ENCODE measurements at places on chromosomes 5 and 9.

DNA sequence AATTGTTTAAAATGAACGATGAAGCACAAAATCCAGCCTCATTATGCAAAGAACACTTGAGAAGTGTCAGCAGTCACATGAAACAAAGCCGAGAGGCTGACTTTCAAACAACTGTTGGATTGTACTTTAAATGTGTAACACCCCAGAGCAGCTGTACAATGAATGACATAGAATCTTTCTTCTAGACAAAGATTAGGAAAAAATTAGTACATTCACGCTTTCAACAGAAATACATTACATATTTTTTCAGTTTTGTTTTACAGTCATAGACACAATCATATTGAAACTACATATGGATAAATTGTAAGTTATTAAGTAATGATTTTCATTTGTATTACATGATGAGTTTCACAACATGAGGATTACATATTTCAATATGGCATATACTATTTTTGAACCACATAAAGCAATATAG, 10.6 kb upstream of the AGXT2 start:
- no peak for DNase-seq

DNA sequence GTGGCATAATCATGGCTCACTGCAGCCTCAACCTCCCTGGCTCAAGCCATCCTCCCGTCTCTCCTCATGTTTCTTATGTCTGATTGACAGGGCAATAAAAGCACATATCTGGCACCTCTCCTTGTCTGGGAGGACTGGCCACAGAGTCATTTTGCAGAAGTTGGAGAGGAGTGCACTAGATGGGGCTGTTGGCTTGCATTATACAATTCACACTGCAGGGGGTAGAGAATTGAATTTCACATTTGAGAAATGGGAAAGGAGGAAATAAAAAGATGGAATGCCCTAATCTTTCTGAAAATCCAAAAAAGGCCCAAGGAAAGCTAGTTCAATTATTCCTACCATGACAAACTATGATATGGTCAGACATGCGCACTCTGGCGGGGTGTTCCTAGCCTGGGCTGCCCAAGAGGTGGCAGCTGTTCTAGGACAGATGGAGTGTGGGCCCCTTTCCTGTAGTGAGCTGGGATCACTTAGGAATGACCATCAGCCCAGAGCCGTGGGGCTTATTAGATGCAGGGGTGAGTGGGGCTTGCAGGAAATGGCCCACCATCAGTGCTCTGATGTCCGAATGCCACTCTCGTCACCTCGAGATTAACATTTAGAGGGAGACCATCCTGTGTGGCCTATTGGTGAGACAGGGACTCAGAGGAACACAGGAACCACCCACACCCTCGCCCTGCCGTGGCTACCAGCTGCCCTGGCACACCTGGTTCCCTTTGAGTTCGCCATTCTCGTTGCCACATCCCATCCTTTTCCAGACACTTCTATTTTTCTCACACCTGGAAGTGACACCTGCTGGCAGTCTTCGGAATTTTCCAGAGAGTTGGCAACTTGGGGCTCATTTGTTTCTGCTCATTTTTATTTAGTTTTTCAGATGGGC, 21.8 kb upstream of the ANKRD18A start:
- DNase-seq, result peak; percentile 17

GRCh38 chr9:133570691-133571080, 36.2 kb downstream of the ADAMTSL2 start:
- DNase-seq, result no peak

DNA sequence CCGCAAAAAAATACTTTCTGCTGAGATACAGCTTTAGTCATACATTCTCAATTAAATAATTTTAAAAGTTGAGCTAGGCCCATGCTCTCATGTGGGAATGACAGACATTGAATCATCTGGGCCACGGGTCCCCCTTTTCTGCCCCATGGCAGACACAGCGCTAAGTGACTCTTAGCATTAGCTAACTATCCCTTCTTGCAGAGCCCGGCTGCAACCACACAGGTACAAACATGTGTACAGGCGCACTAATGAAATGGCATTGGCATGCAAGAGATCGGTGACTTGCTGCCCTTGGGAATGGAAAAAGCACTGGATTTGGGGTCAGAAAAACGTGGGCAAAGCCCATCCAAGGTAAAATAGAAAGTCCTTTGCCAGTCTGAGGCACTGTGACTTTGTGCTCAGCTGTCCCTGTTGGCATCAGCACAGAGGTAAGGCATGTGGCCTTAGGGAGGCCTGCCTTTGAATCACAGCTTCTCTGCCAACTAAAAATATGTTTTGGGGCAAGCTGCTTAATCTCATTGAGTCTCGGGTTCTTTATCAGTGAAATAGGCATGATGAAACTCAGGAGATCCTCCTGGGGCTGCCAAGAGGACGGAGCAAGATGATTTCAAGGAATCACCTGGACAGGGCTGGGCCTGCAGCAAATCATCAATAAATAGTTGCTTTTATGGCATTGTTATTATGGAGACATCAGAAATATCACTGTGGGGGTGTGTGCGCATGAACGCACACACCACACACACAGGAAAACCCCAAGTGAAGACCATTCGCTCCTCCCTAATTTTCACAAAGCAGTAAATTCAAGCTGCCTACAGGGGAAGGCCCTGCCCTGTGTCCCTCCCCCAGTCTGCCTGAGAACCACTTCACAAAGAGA, 54.2 kb downstream of the WHRN start:
- DNase-seq, result no peak

DNA sequence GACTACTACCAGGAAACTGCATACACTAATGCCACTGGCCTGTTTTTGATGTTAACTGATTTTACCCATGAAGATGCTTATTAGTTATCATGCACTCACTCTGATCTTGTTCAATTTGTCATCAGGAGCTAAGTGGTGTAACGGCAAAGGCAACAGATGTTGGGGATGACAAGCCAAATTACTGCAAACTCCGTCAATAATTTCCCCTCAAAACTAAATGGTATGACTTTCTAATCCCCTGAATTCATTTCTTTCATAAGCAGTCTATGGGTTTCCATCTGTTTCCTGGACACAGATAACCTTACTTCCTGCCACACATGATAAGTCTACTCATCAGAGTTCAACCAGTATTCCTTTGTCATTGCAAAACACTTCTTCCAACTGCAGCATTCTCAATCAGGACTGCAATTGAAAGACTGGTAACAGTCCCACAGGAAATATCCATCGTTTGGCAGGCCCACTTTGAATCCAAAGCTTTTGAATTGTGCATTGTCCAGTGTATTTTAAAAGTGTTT, 96.2 kb upstream of the SMC2 start:
- no peak for DNase-seq

GRCh38 chr5:157900644-157901043, 41.7 kb upstream of the CLINT1 start:
- DNase-seq, result no peak

DNA sequence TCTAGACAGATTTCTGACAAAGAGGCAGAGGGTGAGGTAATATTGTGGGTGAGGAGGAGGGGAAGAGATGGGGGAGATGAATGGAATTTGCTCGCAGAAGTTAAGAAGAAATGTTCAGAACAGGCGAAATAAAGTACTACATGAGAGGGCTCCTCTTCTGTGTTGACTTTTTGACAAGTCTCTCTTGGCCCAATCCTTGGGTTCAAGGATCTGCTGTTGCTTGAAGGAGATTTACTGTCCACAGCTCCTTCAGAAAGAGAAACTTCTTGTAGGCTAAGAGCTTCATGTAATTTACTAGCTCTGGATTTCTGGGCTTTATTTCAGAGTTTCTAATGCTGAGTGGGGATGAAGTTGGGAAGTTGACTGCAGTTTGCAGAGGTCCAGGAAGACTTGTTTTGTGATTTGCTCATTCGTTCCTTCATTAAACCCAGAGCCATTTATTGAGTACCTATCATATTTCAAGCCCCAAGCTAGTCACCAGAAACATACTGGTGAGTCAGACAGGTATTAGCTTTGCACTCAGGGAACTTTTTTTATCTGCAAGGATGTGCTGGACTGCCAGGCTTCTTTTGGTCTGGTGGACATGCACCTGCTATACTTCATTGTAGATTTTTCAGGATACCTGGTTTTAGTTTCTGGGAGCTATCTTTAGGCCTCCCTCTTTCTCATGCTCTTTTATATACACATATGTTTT, 402.9 kb upstream of the CLINT1 start:
- no peak for DNase-seq

DNA sequence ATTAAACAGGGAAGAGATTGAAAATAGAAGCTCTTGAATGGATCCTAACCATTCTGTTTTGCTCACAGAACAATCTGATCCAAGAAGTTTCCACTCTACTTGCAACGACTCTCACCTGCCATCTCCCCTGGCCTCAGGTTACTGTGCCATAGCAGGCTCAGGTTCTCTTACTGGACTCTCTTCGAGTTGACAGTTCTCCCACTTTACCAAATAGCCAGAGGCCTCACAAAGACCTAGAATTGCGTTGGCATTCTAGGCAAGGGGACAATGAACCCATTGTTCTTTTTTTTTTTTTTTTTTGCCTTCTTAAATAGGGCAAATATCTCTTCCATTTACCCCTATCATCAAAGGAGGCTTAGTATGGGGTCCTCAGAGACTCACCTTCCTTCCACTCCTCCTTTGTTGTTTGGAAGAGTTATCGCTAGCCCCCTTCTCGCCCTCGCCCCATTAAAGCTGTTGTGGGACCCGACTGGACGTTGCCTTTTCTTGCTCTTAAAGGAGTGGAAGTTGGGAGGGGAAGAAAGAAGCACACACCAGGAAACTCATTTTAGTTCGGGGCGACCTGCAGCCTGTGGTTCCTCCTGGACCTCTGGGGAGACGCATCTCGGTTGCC, 688 bp upstream of the PLPPR1 start:
- DNase-seq, result peak; percentile 67

- DNase-seq, result no peak
Observed at GRCh38 chr5:71873191-71873591, 154.1 kb downstream of the CARTPT start.

DNA sequence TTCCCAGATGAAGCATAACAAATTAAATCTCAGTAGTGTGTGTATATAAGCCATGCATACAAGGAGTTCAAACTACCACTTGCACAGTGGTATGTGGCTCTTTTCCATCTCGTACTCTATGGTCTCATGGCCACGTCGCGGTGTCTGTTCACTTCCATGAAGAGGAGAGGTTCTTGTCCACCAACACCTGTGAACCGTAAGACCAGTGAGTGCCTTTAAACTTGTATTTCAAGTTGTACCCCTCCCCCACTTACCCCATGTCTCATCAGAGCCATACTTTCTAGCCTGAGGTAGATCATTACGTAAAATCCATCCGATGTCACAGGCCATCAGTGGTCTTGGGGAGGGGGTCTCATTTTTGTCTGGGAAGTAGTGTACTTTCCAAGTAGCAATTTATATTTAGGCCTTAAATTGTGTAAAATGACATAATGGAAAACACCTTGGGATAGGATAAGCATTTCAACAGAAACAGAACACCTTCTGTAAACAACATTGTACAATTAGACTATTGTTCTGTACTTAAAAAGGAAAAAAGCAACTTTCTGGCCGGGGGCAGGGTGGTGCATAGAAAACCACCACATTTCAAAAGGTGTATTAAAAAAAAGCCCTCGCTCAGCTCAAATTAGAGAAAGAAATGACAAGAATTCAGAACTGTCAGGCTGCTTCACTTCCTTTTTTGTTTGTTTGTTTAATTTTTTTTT, 163.0 kb downstream of the SMARCA2 start:
- DNase-seq, result no peak

GRCh38 chr5:149519601-149520000, 31.6 kb downstream of the CSNK1A1 start:
- DNase-seq, result no peak

DNA sequence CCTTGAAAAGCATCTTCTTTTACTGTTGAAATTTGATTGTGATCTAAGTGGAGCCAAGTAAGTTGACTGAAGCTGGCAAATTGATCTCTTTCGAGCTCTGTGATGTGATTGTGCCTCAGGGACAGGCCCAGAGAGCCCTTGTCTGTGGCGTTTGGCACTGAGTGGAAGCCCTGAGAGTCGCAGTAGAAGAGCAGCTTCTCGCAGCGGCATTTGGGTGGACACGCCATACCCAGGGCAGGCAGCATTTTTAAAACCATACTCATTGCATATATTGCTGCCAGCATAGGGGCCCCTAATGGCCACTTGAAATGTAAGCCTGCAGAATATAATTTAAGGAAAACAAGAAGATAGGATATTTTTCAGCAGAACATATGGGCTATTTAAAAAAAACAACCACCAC, 894 bp downstream of the LRRTM2 start:
- no peak for DNase-seq

DNA sequence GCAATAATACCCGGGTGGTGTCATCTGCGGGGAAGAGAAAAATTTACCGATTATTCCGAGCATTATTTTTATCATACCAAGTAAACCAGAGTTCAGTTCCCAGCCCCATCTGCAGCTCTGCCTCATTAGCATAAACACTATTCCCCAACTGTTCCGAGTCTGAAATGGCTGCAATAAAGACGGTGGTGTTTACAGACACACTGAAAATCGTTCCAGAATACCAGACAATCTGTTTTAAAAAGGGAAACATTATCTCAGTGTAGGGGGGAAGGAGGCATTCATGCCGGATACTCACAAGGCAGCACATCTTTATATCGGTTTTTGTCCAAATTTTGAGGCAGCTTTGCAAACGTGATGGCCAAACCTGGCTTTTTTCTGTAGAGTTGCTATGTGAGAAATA, 70.3 kb upstream of the EPB41L4B start:
- no peak for DNase-seq

- DNase-seq, result peak; percentile 15
Observed at GRCh38 chr5:172322028-172322965, 38.7 kb upstream of the UBTD2 start.

- no peak for DNase-seq
Observed at GRCh38 chr5:168583742-168584482, 4.7 kb upstream of the PANK3 start.

DNA sequence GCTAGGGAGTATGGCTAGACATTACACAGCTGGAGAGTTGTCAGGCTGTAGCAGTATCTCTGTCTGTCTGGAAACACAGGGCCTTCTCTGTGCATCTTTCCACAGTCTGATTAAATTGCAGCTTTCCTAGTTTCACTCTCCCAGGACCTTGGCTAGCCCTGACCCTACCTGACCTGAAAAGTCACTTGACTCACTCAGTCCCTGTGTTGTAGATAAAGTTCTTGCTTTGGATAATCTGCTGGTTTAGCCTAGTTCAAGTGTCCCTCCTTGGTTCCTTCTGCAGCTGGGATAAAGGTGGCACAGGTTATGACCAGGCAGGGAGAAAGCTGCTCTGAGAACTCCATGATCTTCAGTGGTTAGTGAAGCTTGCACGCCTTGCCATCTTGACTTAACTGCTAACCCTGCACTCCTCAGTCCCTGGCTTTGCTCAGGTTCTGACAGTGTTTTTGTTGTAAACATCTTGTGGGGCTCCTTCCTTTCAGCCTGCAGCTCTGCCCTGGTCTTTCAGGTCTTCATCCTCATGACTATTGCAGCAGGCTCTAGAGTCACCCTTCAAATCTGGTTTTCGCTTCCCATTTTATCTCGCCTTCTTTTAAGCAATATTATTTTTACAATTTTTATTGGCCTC, 101.0 kb downstream of the PIP5K1B start:
- DNase-seq, result no peak

- peak; percentile 16 for DNase-seq
Observed at GRCh38 chr5:53114988-53115387, 5.4 kb upstream of the MOCS2 start.

GRCh38 chr5:157370967-157371366, 89.0 kb upstream of the NIPAL4 start:
- no peak for DNase-seq

All from HepG2 (cell line).